Caco-2 (cell line): ENCODE measurements at places on chromosomes 3 and 15. TPM values are rescaled to one million over a fixed set of nuclear protein-coding genes. Genes with fewer than 3 reads are reported as not detected.

- DNase-seq = no peak
Observed at GRCh38 chr3:901953-902778, 190.7 kb upstream of the CNTN6 start.

DNA sequence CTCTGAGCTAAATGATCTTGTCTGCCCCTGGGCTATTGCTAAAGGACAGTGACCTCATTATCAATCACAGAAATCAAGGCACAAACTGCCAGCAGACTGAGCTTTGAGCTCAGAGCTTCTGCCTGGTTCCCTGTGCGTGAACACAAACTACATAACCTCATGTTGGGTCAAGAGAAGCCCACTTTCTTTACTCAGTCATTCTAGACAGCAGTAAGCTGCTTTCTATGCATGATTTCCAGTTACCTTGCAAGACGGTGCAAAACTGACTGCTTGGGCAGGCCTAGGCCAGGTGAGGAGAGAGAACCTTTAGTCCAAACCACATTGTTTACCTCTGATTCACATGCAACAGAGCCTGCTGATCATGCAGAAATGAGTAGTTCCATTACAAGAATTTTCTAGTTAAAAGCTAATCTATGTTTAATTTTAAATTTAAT lies 75.1 kb downstream of the ARRDC4 start:
- no peak for DNase-seq

DNA sequence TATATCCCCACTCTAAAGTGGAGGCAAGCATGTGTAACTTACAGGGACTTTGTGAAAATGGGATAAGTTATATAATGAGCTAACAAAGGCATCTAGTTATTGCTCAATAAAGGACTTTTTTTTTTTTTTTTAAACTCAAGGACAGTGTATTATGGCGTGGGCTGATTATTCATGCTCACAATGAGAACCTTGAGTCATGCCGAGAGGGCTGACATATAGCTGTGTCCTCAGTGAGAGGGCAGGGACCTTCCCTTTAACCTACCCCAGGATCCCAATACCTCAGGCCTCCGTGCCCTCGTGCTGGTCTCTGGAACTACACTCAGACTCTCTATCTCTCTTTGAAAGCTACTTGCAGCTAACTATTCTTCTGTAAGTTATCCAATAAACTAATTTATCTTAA lies 319.9 kb upstream of the ICE2 start:
- no peak for DNase-seq

- DNase-seq = no peak
Observed at GRCh38 chr3:39592311-39593050, 125.0 kb downstream of the MOBP start.

DNA sequence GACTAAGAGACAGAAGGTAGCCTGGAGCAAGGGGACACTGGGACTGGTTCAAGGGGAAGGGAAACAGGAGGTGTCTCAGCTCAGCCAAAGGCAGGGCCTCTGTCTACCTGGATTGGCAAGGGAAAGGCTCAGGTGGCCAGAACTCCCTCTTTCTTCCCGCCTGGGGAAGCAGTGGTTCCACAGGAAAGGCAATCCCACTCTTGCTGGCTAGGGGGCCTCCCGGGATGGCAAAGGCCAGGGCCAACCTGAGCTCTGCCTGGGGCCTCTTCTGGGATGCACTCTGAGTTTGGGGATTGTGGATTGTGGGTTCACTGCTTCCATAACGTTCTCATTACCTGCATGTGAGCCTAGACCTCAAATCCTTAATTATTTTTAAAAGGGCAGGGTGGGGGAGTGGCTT lies 13.0 kb upstream of the PARP6 start:
- peak; percentile 20 for DNase-seq

- DNase-seq = no peak
Observed at GRCh38 chr15:74376825-74377581, 9.6 kb upstream of the CYP11A1 start.

DNA sequence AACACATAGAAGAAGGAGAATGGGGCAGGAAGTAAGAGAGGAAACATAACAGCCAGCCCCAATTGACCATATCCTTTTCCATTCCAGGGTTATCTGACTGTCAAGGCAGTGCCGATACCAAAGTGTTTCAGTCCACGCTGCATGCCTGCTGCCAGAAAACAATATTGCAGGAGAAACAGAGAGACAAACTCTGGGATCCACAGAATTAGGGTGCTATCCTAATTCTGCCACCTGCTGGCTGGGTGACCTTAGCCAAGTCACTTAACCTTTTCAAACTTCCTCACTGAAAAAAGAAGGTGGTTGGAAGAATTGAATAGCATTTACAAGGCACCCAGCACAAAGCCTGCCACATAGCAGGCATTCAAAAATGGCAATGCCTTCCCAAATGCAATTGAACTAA lies 32.0 kb downstream of the GLB1 start:
- peak; percentile 26 for DNase-seq

GRCh38 chr3:16916840-16917239 lies 32.1 kb downstream of the PLCL2 start:
- DNase-seq = no peak

DNA sequence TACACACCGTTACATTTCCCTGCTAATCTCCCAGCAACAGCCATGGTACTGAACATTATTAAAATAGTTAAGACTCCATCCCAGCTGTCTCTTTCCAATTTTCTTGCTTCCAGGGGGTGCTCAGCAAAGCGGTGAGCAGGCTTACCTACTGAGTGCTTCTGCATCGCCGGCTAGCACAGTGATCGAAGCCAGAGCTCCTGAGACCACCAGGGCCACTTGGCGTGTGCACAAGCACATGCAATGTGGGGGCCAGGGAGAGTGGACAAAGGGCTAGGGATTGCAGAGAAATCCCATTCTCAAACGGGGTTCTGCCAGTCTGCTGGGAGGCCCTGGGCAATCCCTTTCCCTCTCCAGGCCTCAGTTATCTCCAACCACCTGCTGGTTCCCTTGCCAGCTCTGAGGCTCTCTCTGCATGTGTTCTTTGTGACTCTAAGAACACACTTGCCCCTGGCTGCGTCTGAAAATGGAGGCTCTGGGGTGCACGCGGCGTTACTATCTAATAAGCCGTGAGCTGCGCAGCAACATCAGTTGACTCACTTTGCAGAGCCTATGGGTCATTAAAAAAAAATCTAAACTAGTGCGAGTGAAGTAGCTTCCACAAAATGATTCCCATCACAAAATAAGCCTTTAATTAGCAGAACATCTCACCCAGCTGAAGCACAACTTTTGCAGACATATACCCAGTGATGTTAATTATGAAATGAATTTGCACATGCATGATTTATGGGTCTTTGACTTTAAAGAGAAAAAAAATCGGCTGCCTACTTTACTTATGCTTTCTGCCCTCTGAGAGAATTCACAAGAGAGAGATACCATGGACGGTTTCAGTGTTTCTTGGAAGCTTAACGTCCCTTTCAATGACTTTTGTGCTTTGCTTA lies 271.5 kb downstream of the TLE3 start:
- no peak for DNase-seq

GRCh38 chr15:92899948-92900730 lies at the start of gene CHD2:
Gene CHD2, plus strand, starts transcription at chr15:92900324. Its CDS starts 914 bp downstream, at chr15:92901238.
- peak; percentile 86 for DNase-seq

GRCh38 chr3:105529456-105529855 lies 162.7 kb downstream of the ALCAM start:
- no peak for DNase-seq

DNA sequence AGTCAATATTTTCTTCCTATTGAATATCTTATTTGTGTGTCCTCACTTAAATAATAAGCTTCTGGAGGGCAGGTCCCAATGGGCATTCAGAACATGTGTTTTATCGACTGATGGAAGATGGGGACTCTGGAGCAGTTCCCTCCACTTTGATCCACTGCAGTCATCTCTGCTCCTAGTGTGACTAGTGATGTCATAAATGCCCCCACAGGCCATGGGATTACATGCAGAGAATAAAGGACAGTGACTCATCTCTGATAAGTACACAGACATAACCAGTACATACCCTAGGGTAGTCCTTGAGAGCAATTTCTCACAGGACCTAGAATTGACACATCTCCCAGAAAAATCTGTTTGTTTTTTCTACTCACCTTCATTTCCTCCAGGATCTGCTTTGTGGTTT lies 49.4 kb upstream of the FMN1 start:
- no peak for DNase-seq

- no peak for DNase-seq
Observed at GRCh38 chr15:46526726-46527110, 891.9 kb downstream of the SQOR start.

The XIRP1 gene
- 0.14 TPM in 1 of 2 replicates, not detected in the other for total RNA-seq

The VILL gene
- total RNA-seq = 11.7 and 12.2 TPM in 2 replicates

The UNC13C gene
- 2.9 and 3.2 TPM in 2 replicates for total RNA-seq

The CELSR3 gene
- 35.4 and 39.0 TPM in 2 replicates for total RNA-seq

The CCR1 gene
- total RNA-seq = 1.7 and 2.9 TPM in 2 replicates
